ENCODE measurements at places on chromosomes 13 and 19.

DNA sequence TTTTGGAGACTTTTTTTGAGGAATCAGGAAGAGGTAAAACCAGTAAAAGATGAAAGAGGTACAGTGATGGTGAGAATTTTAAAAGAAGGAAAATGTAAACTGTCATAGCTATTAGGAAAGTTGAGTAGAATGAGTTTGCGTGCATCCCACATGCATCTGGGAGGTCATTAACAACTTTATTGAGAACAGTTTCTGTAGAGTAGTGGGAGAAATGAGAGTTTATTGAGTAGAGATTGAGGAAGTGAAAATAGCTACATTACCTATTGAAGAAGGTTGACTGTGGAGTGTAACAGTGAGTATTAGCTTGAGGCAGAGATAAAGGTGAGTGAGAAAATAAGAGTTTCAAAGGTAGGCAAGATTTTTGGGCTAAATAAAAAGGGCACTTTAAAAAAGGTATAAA is 38.7 kb downstream of the BRCA2 start:
- no peak for DNase-seq

DNA sequence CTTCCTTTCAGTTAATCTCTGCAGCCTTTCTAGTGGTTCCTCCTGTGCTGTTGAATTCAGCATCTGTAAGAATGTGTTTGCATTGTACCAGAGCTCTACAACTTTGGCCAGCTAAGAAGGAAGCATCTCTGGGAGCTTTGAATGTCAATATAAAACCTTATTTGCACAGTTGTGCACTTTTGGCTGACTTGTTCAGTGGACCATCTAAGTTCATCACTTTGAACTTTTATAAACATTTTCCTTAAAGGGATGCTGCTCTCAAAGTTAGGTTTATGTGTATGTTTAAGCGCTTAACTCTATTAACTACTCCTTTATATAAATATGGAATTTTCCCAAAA is 15.6 kb downstream of the POLR1D start:
- no peak for DNase-seq

DNA sequence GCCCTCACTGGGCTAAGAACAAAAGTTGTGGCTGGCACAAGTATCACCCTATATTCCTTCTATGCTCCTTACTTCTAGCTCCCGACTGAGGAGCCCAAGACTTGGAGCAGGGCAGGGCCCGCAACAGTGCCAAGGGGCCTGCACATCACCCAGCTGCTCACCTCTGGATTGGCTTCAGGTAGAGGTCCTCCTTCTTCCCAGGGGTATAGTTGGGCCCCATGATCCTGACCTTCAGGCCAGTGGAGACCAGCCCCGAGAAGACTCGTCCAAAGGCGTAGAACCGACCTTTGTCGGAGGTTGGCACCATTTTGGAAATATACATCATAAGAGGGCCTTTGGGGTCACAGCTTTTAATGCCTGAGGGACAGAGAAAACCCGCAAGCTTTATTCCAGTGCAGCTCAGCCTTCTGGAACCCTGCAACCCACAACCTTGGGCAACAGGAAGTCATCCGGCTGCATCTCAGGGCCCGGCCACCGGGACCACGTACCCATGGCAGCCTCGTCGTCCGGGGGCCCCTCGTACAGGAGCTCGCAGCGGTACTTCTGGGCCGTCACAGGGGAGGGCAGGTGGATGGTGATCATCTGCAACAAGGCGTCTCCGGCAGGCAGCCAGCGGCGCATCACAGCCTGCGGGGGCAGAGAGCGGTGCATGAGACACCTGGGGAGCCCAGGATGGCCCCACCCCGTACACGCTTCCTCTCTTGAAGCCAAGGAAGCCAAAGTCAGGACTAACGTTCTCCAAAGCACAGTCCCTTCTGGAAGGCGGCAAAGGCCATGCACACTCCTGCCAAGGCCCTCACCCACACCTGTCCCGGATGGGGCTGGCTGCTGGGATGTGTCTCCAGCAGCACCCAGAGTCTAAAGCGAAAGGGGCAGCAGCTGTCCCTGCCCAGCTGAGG is 4.7 kb downstream of the EEF2 start:
- no peak for DNase-seq

GRCh38 chr19:1128106-1128505 is 24.3 kb downstream of the GPX4 start:
- DNase-seq: no peak

GRCh38 chr19:6042776-6043726 is 65.1 kb upstream of the RANBP3 start:
- DNase-seq: no peak
